ENCODE measurements at places on chromosomes 1 and 21. TPM values are rescaled to one million over a fixed set of nuclear protein-coding genes. Genes with fewer than 3 reads are reported as not detected.

Gene ZFP69B
- total RNA-seq = 10.6 TPM

Gene ACTN2
- total RNA-seq = 9.7 TPM

Gene TNN
- total RNA-seq = 0.69 TPM

Gene HCN3
- 22.8 TPM for total RNA-seq

Gene ZNF695
- 6.0 TPM for total RNA-seq

Data from diencephalon (tissue), 1 donor.